ENCODE measurements at places on chromosomes 2 and 18.

DNA sequence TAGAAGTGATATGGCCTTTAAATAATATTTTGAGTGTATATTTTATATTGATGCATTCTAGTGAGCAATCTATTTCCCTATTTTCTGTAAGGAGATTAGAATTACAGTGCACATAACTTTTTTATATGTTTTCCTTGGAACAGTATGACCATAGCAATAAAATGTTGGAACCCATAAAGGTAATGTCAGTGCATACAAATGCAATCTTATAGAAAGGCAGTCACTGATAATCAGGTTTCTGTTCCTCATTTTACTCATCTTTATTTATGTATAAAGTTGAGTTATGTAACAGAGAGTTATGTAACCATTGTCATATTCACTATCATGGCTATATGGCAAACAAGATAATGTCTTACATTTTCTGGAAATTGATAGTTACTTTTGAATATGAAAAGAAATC, 179.9 kb upstream of the NETO1 start:
- DNase-seq = no peak

DNA sequence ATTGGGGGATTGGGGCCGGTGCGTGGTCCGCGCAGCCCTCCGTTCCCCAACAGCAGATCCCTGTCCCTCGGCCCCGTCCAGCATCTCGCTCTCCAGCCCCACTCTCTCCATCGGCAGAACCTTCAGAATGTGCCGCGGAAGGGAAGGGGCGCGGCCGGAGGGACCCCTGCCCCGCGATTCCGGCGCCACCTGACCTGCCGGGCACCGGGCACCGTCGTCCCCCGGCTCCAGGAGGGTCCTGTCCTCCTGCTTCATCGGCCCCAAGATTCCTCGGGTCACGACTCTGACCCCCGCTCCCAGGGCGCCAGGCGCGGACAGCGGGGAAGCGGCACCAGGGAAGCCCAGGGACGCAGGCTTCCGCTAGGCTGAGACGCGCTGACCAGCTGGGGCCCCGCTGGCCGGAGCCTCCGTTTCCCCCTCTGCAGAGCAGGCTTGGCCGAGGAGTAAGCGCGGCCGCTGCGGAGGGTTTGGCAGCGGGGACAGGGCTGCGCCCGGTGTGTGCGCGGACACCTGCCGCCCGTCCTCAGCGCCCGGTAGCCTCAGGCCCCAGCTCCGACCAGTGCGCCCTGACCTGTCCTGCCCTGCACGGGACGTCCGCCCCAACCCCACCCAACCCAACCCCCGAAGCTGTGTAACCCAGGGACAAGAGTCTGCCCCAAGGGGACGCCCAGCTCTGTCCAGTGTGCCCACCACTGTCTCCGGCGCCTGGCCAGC, 16.8 kb upstream of the BOK start:
- no peak for DNase-seq

GRCh38 chr2:147718831-147719230, 126.0 kb upstream of the ACVR2A start:
- DNase-seq = no peak

- DNase-seq = peak; percentile 78
Observed at GRCh38 chr2:238864207-238865014, 16.5 kb downstream of the TWIST2 start.

DNA sequence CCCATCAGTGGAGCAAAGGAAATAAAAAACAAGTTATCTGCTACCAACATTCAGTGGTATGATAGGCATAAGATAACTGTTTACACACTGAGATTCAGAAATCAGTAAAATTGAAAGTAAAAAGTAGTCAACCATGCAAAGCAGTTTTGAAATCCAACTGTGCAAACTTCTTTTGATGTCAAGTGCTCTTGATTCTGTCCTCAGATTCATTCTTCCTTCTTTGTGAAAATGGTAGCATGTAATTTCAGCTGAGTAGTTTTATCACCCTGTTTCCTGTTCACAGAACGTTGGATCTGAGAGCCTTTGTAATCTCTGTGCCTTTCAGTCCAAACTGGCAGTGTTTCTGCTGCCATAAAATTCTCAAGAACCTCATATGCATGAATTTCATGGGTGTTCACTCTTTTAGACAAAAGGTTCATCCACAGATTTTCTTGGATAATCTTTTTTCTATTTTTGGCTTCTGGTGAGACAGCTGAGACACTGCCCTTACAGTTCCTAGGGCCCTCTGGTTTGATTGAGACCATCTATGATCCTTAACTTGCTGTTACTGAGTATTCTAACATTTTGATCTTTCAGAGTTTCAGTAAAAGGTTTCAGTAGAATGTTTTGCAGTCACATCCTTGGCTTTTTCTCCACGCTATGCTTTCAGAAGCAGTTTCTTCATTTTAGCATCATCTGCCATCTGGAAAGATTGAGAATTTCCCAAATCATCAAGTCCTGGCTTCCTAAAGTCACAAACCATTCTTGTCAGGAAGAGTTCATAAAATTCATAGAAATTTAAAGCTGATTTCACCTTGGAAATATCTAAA, 272.3 kb upstream of the EPHA4 start:
- no peak for DNase-seq

DNA sequence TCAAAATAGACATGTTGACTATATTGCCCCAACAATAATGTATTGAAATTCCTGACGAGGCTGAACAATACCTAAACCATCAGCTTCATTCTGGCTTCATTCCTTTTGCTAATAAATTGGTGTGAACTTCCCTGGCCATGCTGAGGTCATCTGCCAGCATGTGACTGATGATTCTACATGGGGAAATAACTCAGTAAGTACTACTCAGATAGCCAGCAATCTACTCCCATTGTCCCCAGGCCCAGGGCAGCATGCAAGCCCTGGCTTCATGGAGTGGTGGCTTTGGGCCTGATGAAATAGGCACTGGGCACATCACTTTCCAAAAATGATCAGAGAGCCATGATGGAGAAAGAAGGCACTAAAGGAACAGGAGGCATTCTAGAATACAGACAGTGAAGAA, 468.5 kb upstream of the PIK3C3 start:
- no peak for DNase-seq

GRCh38 chr2:104702031-104702850, 151.7 kb upstream of the POU3F3 start:
- DNase-seq = no peak

GRCh38 chr18:56076723-56077122, 488.7 kb upstream of the TCF4 start:
- no peak for DNase-seq

GRCh38 chr18:51523671-51524070, 326.2 kb upstream of the MEX3C start:
- no peak for DNase-seq

- no peak for DNase-seq
Observed at GRCh38 chr18:12515550-12515949, 107.8 kb downstream of the PRELID3A start.

DNA sequence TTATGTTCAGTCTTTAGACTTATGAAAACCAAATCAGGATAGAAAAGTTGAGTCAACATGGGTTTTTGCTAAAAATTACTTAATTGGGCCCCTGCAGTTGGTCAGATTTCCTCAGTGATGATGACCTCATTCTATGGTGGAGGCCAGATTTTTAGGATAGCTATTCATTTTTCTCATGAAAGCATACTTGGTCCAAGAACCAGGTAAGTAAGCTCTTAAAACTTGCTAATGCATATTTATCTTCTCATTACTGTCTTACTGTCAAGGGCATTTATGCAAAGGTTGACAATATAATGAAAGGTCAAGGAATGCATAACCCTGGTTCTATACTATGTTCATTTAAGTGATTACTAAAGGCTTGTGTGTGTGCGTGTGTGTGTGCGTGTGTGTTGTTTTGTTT, 650.6 kb downstream of the SATB2 start:
- DNase-seq = no peak

DNA sequence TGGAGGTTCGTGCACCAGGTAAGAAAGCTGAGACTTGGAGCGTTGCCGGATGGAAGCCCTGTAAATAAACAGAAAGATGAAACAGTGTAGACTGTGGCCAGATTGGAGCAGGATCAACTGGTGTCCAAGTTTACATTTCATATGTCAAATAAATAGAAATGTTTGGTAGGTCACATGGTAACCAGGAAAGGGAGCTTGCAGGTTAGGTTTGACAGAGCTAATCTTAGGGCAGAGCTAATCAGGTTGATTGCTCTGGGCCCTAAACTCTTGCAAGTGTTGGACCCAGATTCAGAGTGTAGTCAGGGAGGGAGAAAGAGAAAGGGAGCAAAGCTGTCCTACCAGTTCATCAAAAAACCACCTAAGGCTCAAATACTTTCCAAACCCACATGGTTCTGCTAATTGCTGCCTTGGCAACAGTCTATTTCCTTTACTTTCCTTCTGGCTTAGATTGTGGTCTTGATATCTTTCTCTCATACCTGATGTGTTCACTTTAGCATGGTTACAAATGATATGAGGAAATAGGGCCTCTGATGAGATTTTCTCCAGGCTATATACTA, 63.2 kb downstream of the G6PC2 start:
- no peak for DNase-seq

Measured in HCT116 (cell line).